ENCODE measurements at places on chromosomes 4 and X.

- no peak for DNase-seq
Observed at GRCh38 chr4:156326246-156326645, 372.6 kb upstream of the CTSO start.

DNA sequence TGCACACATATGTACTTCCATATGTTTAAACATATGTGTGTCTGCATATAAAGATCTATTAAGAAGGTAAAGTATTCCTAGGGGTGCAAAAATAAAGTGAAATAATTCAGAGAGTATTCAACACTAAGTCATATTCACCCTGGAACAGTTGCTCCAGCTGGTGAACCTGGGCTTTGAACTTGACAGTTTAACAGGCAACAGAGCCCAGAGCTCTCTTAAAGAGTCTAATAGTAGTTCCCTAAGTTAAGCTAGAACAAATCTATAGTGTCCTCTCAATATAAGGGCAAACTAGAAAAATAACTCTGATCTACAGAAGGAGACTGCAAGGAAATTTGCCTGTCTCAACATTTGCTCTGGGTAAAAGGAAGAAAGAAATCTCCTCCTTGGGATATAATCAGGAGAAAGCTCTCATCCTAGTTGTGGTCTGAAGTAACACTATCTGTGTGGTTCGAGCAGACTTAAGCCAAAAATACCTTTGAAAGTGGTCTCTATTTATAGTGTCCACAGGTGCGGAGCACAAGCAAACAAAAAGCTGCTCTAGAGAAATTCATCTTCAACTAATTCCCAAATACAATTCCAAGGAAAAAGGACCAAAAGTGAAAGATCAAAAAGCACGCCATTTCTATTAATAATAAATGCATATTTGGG lies 29.9 kb downstream of the VEGFC start:
- no peak for DNase-seq

- DNase-seq, result peak; percentile 87
Observed at GRCh38 chrX:20265221-20265725, 1.4 kb downstream of the RPS6KA3 start.

DNA sequence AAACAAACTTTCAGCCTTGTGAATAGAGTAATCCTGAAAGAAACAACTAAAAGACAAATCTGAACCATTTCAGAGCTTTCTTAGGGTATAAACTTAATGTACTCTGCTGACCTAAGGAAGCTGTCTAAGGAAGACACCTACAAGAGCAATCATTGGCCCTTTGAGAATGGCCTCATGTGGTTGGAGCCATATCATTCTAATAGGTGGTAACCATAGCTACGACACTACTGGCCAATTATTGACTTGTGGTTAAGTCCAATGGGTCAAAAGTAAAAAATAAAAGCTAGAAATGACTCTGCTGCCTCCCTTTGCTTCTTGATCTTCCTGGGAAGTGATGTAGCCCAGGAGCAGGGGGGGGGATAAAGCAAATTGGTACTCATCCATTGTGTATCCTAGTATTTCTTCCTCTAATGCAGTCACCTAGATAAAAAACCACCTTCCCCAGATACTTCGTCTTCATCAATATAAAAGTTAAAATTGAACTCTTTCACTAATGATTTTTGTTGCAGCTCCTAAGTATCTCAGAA lies 547.0 kb downstream of the ARAP2 start:
- no peak for DNase-seq

- DNase-seq, result no peak
Observed at GRCh38 chrX:69603566-69604194, 12.2 kb upstream of the EDA start.

GRCh38 chr4:167196344-167197012 lies 37.8 kb downstream of the SPOCK3 start:
- no peak for DNase-seq

DNA sequence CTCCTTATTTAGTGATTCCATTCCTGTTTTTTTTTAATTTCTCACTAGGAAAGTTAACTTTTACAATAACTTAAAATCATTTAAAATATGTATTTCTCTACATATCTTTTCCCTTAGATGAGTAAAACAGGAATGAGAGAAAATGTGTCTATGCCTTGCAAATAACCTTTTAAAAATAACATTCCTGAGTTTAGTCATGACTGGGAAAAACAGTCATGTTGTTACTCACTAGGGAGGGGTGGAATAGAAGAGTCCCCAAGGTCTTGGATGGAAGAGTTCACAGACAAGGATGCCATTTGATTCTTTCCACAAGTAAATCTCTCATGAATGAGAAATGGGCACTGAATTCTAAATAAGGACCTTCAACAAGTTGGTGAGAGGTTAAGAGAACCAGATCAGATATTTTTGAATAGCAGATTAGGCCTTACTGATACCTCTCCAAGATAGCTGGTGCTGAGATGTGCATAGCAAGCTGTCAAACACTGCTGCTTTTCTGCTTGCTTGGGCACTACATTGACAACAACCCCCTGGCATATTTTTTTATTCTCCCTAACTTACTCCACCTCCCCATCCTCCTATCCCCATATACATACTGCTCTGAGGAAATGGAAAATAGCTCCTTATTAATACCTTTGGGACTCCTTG lies 25.1 kb downstream of the UGDH start:
- DNase-seq, result peak; percentile 65

DNA sequence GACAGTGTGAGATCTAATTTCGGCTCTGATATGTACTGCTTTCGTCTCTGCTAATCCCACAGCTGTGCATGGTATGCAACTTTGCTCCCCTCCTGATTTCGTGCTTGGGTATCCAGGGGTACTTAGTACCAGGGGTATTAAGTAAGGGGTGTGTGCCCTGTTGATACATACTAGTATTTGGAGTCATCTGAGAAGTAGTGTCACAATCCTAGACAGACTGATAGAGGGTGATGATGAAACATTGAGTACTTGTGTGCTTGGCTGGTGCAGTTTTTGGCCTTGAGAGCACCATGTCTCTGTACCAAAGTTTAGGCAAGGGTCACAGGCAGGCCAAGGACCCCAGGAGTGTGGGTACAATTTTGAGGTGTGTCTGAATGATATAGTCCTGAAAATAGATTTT lies 10.9 kb downstream of the GPAT3 start:
- DNase-seq, result no peak

DNA sequence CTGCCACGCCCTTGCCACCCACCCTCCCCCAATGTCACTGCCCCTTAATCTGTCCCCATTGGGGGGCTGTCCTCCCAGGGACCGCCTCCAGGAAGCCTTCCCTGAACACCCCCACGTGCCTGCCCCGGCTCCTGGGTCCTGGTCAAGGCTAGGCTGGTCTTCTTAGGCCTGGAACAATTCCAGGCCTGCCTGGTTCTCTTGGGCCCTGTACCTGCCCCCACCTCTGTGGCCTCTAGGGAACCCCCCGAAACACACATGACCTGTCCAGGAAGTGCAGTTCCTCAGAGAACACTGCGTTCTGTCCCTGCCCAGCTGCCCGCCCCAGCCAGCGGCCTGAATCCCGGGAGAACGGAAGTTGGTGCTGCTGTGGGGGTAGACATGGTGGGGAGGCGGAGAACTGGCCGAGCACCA lies 5.1 kb downstream of the MXD4 start:
- DNase-seq, result no peak

GRCh38 chr4:105116616-105117319 lies 29.9 kb upstream of the TET2 start:
- no peak for DNase-seq

GRCh38 chr4:29319663-29320340 lies 1400.4 kb upstream of the PCDH7 start:
- no peak for DNase-seq

- peak; percentile 14 for DNase-seq
Observed at GRCh38 chrX:69153060-69153730, 12.1 kb downstream of the PJA1 start.

- peak; percentile 36 for DNase-seq
Observed at GRCh38 chrX:47321386-47321785, 49.0 kb upstream of the ZNF157 start.

- DNase-seq, result no peak
Observed at GRCh38 chr4:8044699-8045098, 105.0 kb upstream of the AFAP1 start.

GRCh38 chr4:168440442-168441264 lies 39.6 kb downstream of the DDX60L start:
- peak; percentile 59 for DNase-seq

DNA sequence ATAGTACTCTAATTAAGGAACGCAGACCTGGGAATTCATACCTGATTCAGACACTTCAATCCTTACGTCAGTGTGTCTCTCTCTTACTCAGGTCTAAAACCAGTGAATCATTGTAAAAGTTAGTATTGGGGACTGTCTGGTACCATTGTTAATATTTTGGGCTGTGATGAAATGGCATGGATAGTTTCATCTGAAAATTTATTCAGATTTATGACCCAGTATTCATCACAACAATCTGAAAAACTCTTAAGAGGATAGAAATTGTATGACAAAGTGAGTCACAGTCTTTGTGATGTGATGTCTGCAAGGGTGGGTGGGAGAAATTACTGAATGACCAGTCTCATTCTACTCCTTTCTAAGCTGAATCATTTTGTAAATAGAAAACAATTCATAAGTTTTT lies 10.3 kb downstream of the FGF2 start:
- DNase-seq, result peak; percentile 51

GRCh38 chr4:39279416-39279815 lies 86.7 kb downstream of the RFC1 start:
- DNase-seq, result no peak

- DNase-seq, result no peak
Observed at GRCh38 chr4:172514011-172514410, 654.6 kb upstream of the GALNT7 start.

DNA sequence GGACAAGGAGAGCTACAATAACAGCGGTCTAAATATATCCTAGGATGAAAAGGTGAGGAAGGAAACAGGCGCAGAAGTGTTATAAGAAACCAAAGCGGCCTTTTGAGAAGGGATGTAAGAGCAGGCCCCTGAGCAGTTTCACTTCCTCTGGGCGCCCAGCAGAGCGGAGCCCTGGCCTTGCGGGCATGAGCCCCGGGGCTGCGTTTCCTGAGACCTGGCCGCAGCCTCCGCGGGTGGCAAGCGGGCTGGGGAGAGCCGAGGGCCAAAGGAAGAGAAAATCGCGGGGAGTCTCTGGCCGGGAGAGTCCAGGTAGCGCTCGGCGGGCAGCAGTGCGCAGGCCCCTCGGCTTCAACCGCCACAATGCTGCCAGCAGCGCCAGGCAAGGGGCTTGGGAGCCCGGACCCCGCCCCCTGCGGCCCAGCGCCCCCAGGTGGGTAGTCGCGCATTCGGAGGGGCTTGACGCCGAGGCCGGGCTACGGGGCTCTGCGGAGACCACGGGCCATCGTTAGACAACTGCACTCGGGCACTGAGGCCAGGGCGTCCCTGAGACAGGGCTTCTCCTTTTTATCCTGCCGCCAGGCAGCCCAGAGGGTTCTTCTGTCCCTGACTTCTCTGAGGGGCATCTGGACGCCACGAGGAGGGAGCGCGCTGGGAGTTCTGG lies at the start of gene BANK1:
TSS of gene BANK1 (plus strand) at position 210 of the 661 bp plus-strand sequence. CDS start at position 361, 151 bp downstream.
- DNase-seq, result no peak

- no peak for DNase-seq
Observed at GRCh38 chrX:151178746-151179145, 2.4 kb downstream of the GPR50 start.

GRCh38 chr4:113467581-113467980 lies 294.0 kb downstream of the CAMK2D start:
- DNase-seq, result peak; percentile 53

GRCh38 chr4:150321113-150321512 lies 242.9 kb downstream of the DCLK2 start:
- no peak for DNase-seq

- no peak for DNase-seq
Observed at GRCh38 chrX:65493431-65493830, 41.2 kb downstream of the LAS1L start.

- DNase-seq, result peak; percentile 1
Observed at GRCh38 chr4:103786014-103786413, 66.2 kb upstream of the TACR3 start.

GRCh38 chrX:30863974-30864373 lies 25.1 kb downstream of the TAB3 start:
- no peak for DNase-seq

DNA sequence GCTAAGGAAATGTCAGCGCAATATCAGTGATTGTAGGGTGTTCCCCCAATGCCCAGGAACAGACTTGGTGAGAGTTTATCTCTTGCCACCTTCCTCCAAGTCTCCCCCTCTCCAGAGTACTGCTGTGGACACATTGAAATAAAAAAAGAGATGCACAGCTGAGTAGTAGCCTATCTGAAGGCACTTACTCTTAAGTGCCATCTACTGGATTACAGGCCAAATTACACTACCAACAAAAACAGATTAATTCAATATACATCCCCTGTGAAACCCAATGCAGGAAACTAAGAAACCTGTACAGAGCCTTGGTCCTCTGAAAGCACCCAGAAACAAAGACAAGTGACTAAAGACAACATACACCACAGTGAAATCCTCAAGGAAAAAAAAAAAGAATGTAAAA lies 460.3 kb downstream of the ZIC3 start:
- no peak for DNase-seq
